ENCODE measurements at places on chromosomes 11 and 22.
A peak's percentile ranks its signal among the peaks of the same experiment; 100 is the strongest.

DNA sequence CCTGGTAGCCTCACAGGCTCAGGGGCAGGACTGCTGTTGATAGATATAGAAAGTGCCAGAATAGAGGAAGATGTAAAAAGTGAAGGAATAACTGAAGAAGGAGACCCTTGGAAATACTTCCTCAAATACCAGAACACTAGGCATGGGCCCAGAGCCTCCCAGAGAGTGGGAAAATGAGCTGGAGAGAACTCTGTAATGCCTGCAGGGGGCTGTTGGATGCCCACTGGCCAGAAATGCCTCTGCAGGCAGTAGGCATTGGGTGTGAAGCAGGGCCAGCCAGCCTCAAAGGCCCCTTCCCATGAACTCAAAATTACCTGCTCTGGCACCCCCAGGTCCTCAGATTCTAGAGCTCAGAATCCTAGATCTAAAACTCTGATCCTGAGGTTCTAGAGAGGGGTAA, 15.1 kb downstream of the P2RY2 start:
- DNase-seq = no peak

DNA sequence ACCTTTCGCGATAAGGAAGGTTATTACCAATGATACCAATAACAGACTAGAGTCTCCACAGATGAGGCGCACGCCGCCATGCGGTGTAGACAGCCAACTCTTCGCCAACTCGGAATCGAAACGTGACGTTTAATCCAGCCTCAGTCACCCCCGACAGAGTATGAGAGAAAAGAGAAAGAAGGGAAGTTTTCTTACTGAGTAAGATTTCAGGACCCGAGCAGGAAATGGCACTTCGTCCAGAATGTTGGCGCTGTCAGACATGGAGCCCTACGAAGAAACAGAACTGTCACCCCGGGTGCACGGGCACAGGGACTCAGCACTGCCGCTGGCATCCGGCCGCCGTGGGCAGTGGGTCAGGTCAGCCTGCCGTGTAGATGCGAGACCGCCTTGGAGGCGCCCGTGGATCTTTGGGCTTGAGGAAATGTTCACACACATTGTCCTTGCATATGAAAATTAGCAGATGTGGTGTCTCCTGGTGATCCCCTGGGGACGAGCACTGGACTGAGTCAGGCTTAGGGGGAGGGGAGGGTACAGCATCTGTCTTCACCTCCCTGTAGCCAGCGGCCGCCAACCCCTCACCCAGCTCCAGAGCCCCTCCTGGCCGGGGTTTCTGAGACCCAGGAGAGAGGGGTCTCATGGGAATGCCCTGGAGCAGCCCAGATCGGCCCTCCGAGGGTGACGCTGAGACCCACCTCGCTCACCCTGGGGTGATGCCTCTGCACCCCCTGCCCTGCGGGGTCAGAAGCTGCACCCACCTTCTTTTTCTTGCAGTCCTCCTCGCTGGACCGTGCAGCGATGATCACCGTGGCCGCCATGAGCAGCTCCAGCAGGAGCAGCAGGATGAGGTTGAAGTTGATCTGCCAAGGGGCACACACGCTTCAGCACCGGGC, 8.3 kb downstream of the MLC1 start:
- DNase-seq = no peak

DNA sequence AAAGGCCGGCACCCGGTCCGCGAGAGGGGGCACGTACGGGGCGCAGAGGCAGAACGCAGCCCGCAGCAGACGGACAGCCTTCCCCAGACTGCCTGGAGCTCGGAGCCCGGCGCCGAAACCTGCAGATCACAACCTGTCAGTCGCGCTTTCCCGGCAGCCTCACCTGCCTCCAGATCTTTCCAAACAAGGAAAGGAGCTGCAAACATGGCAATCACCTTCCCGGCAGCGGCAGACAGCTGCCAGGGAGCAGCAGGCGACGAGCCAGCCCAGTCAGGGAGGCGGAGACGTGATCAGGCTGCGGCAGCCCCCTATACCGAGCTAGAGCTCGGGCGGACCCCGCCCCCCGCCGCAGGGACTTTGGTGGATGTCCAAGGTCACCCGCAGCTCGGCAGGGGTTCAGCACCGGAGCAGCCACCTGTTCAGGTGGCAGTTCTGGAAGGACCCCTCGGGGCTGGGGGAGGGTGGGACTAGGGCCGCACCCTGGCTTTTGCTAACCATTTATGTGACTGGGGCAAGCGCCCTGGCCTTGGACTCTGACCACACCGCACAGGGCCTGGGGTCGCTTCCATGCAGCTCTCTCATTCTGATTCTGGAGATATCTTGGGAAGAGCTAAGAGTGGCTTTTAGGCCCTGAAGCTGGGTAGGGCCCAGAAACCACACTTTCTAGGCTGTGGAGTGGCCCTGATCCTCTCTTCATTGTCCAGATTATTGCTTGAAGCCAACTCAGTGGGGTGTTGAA, 143.8 kb downstream of the NECTIN1 start:
- peak; percentile 71 for DNase-seq

DNA sequence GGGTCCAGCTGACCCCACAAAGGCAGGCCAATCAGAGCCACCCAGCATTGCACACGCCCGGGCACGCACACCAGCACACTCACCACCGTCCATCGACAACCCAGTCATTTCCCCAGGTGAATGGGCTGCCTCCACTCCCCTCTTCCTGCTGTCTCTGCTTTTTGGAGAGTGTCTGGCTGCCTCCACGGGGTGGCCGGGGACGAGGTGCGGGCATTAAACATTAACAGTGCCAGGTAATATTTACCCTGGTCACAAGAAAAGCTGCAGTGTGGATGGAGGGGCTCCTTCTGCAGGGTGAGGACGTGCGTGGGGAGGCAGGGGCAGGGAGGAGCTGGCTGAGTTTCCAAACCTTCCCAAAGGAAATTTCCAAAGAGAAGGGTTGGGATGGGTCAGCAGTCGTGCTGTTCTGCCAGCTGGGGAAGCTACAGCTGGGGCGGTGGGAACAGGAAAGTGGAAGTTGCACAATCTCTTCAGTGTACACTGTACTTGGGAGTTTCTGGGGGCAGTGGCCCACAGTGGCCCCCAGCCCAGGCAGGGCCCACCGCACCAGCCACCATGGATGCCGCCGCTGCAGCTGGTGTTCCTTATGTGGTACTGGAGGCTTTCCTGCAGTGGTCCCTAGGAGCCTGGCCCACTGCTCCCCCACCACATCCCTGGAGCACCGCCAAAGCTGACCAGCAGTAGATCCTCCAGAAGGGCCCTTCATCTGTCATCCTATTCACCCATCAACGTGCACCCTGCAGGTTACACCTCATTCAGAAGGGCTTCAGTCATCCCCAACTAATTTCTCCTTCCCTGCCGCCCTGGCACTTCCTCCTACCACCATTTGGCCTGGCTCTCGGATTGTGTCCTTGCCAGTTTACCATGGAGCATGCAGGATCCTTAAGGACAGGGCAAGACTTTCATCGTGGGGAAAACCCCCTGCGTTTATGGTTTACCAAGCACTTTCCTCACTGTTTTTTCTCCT, at the start of gene FXYD2:
Gene FXYD2 (minus strand): TSS at position 174 of the 967 bp plus-strand sequence. CDS start 66 bp downstream, at position 108.
- DNase-seq = no peak

DNA sequence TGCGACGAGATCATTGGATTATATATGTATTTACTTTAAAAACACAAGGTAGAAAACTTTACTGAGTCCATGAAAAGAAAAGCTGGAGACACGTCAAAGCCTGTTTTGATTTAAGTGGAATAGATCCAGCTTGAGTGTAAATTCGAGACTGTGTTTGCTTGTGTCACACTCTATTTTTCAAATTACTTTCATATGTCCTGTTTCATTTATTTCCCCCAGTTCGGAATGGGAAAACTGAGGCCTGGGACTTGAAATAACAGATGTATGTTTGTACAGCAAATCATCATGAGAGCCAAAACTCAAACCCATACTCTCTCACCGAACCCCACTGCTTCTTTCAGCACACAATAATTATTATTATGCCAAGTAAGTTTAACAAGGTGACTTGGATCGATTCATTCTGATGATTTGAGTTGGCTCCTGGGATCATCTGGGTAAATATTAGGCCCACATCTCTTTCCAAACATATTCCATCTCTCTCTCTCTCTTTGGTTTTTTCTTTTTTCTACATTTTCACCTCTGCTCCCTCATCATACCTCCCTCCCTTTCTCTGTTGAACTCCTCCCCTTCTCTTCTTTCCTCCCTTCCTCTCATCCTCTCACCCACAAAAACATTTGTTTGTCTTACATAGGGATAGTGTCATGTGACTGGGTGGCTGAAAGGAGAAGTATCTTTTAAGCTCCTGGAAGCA, 21.2 kb downstream of the FZD4 start:
- DNase-seq = no peak

- DNase-seq = no peak
Observed at GRCh38 chr22:38837414-38837928, 6.4 kb downstream of the NPTXR start.

DNA sequence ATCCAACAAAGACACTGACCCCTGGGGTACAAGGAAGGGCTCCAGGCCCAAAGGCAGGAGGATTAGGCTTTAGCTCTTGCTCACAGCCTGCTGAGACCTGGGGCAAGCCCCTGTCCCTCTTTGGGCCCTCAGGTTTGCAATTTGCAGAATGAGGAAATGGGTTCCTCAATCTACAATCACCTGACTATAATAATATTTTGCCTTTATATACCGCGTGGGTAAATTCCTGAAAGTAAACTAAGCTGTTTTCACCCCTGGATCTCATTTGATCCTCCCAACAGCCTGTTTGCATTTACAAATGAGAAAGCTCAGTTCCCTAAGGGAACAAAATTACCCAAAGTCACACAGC, 797 bp downstream of the STARD10 start:
- DNase-seq = no peak

GRCh38 chr11:94835594-94835927, 67.4 kb downstream of the AMOTL1 start:
- DNase-seq = no peak

DNA sequence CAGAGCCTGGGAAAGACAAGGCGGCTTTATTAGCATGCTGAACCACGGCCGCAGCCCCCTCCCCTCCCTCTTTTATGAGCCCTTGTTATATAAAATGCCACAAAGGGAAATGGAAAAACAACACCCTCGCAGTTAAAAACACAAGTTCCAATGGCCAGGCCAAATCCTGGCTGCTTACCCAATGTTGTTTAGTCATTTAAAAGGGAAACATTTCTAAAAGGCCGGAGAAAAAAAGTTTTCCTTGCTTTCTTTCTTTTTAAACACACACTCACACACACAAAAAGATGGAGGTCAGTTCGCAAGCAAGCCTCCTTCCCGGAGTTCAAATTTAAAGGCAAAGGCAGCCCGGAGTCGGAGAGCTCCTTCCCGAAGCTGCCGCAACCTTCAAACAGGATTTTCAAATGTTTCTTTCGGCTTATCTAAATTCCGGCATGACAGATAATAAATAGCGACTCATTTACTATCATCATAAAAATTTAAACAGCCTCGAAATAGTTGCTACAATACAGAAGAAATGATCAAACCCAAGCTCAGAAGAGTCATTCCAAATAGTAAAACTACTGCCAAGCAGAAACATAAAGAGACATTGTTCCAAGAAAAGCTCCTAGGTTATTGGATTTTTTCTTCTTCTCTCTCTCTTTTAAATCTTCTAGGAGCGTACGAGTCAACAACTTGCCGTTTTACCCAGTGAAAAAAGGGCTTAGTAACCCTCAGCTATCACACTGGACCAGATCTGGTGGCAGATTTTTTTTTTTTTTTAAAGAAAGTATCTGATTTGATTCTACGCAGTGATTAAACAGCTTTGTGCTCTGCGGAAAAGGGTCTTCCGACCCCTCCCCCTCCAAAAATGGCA, 3.5 kb downstream of the PHF21B start:
- peak; percentile 49 for DNase-seq

- no peak for DNase-seq
Observed at GRCh38 chr11:43575913-43576310, 104.6 kb upstream of the HSD17B12 start.

DNA sequence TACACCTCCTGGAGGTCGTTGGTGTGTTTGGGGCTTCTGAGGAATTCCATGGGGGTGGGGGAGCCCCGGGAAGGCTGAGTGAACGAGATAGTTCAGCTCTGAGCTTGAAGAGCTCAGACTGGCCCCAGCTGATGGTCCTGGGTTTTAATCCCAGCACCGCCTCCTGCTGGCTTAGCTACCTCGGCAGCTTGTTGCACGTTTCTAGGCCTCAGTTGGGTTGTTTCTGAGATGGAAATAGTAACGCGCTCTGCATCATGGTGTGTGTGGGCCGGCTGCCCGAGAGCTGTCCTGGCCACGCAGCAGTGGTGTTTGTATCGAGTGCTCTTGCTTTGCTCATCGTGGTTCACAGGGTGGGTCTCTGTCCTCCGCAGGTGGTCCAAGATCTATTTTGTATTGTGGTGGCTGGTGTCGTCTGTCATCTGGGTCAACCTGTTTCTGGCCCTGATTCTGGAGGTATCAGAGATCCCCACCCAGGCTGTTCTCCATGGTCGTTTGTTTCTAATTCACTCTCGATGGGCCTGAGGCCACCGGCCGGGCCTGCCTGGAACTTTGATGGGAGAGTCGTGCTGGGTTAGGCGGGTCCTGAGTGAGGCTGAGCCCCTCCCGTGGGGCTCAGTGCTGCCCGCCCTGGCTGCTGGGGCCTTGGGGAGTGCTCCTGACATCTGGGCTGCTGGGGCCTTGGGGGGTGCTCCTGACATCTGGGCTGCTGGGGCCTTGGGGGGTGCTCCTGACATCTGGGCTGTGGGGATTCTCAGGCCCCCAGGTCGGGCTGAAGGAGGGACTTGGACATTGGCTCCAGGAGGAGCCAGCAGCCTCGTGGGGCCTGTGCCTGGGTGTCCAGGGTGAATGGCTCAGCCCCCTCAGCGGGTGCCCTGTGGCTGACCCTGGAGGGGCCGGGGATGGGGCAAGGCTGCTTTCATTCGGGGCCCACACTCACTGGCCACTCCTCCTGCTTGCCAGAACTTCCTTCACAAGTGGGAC, 37.7 kb downstream of the TPCN2 start:
- DNase-seq = no peak

DNA sequence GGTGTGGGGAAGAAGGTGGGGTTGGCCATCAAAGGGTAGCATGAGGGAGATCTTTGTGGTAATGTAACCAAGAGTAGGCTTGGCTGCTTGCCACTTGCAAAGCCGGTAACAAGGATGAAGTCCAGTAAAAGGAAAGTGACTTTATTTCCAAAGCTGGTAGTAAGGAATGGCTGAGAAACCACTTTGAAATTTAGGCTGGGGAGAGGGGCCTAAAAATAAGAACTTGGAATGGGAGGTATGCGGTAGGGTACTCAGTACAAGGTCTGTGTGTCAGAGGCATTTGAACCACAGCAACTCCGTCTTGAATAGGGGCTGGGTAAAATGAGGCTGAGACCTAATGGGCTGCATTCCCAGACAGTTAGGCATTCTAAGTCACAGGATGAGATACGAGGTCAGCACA, 216.0 kb upstream of the ISX start:
- DNase-seq = peak; percentile 75

GRCh38 chr11:47105974-47106373, 70.7 kb downstream of the ARFGAP2 start:
- DNase-seq = no peak

DNA sequence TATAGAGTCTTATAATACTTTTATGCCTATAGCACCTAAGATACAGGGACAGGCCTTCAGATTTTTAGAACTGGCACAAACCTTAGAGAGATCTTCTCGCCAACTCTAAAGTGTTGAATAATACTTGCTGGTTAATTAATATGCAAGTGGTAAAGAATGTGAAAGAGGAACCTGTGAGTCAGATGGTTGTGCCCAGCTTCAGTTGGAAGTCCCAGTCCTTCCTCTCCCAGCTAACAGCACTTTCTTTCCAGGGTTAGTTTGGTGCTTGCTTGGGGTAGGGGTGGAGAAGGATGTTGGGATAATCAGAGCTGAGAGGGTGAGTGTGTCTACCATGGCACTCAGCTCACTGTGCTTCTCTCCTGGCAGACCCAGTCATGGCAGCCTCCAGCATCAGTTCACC, 4.9 kb upstream of the TMEM132A start:
- peak; percentile 40 for DNase-seq

Measured in astrocyte of the hippocampus (primary cell).